Karpas-422 (cell line): ENCODE measurements at places on chromosomes 2 and 18. TPM values are rescaled to one million over a fixed set of nuclear protein-coding genes. Genes with fewer than 3 reads are reported as not detected.

Gene ZAP70
- not detected in 2 replicates for total RNA-seq

DNA sequence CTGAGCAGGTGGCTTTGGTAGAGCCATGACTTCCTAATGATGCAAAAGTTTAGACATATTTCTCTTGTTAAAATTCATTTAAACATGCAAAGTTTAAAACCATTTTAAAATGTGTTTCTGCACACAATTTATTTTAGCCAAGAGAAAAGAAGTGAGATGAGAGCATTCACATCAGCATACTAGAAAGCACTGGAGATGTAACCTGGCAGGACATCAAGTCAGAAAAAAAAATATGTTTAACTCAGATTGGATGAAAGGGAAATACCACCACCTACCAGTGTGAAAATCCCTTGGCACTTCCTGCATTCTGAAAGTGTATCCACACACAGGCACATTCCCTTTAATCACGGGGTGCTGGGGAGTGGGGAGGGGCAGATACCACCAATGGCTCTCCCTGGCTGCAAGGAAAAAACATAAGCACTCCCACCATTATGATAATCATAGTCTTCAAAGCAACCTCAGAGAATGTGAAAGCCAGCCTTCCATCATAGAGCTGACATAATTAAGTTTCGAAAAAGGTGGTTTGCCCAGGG, 25.0 kb downstream of the DNER start:
- H3K27me3 ChIP-seq: 0 out of 2 replicates have a peak, but pooled peaks cover 5% of the 10 kb centered on the region
- no peak overlapping the region for H3K4me3 ChIP-seq

DNA sequence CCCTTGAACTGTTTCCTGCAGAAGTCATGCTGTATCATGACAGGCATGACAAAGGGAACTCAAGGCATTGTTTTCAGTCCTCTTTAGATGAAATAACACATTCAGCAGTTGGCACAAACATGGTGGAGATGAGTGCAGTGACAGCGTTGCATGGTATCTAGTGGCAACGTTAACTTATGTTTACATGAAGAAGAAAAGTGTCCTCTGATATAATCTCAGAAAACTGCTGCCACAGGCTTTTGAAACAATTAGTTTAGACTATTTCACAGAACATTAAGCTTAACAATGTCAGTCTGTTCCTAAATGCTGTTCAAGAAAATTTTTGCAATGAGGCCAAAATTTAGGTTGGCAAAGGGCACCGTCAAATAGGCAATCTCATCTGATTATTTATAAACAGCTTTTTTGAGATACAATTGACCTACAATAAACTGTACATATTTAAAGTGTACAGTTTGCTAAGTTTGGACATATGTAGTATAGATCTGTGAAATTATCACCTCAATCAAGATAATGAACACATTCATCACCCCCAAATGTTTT, 64.7 kb downstream of the LYPD6B start:
- no peak for DNase-seq
- no peaks in the 10 kb centered on the region for H3K27me3 ChIP-seq
- no peak overlapping the region for H3K4me3 ChIP-seq
- H3K4me1 ChIP-seq: no peaks in the 10 kb centered on the region

- H3K27me3 ChIP-seq: no peaks in the 10 kb centered on the region
- no peaks in the 10 kb centered on the region for H3K4me1 ChIP-seq
- H3K27ac ChIP-seq: no peak overlapping the region
- H3K36me3 ChIP-seq: no peaks in the 10 kb centered on the region
- no peak overlapping the region for H3K4me3 ChIP-seq
These were observed 84.2 kb upstream of the FAM136A start for GRCh38 chr2:70385966-70386595.

- DNase-seq: peak; percentile 75
- H3K27me3 ChIP-seq: no peaks in the 10 kb centered on the region
- H3K4me3 ChIP-seq: no peak overlapping the region
- no peak overlapping the region for H3K27ac ChIP-seq
- no peaks in the 10 kb centered on the region for H3K36me3 ChIP-seq
- H3K4me1 ChIP-seq: no peaks in the 10 kb centered on the region
These were observed 1389.8 kb upstream of the TMEFF2 start for GRCh38 chr2:193584522-193584938.

DNA sequence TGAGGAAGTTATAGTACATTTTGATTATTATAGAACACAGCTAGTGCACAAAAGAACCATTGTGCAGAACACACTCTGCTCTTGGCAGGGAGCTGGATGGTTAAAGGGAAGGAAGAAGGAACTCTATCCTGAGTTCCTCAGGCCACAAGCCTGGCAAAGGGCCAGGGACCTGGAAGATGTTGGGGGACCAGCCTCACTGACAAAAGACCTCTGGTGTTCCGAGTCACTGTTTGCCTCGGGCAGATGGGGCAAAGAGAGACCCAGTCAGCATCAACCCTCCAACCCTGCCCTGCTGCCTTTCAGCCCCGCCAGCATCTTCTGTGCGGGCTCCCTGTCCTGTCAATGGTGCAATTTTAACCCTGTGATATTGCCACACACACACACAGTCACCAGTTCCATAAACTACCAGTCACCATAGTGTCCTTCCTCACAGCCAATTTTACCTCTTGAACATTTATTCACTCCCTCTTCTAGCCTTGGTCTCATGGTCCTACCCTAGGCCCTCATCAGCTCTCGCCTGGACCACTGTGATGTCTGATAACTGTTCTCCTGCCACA, 21.9 kb downstream of the NEMP2 start:
- peaks cover 14% of the 10 kb centered on the region for H3K4me1 ChIP-seq
- H3K36me3 ChIP-seq: peaks cover 37% of the 10 kb centered on the region; the same call in 1 of the 2 replicates
- DNase-seq: no peak
- no peak overlapping the region for H3K27ac ChIP-seq
- H3K4me3 ChIP-seq: no peak overlapping the region
